ENCODE measurements at places on chromosomes 16 and 17.
A peak's percentile ranks its signal among the peaks of the same experiment; 100 is the strongest.

DNA sequence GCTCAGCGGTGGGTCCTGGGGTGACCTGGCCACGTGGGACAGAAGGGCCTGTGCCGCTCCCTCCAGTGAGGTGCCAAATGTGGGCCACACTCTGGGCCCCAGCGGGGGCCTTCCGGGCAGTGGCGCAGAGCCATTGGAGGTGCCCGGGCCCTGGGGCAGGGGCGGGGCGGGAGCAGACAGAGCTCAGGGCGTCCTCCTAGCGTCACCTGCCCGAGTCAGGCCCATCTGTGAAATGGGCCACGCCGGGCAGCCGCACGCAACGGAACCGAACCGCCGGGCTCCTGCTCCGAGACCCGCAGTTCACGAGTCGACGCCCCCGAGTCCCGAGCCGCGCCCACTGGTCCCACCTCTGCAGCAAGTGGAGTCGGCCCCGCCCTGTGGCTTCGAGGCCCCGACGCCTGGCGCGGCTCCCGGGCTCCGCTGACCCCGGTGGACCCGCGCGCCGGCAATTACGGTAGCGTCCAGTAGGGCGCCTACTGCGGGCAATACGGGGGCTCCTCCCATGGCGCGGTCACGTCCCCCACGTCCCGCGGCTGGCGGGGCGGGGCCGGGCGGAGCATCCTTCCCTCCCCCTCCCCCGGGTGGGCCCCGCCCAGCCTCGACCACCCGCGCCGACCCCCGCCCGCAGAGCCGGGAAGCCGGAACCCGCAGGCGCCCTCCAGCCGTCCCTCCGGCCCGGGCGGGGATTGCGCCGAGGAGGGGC is 1.9 kb downstream of the SLC16A3 start:
- no peak for DNase-seq

GRCh38 chr17:59810894-59811153 is 81.9 kb downstream of the TUBD1 start:
- DNase-seq, result no peak

- no peak for DNase-seq
These were observed 921.4 kb upstream of the EEF2KMT start for GRCh38 chr16:6018848-6019489.

- DNase-seq, result no peak
These were observed 9.8 kb upstream of the JUP start for GRCh38 chr17:41796121-41796895.

DNA sequence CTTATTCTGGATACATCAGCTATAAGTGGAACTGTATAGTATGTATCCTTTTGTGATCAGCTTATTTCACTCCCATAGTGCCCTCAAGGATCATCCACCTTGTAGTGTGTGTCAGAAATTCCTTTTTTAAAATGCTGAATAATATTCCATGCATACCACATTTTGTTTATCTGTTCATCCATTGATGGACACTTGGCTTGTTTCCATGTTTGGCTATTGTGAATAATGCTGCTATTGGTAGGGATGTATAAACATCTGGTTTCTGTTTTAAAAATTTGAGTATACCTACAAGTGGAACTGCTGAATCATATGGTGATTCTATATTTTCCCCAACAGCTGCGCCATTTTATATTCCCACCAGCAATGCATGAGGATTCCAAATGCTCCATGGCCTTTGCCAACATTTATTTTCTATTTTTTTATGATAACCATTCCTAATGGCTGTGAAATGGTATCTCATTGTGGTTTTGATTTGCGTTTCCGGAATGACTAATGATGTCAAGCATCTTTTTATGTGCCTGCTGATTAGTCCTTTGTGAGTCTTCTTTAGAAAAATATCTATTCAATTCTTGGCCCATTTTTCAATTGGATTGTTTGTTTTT is 11.6 kb downstream of the RCVRN start:
- DNase-seq, result no peak

DNA sequence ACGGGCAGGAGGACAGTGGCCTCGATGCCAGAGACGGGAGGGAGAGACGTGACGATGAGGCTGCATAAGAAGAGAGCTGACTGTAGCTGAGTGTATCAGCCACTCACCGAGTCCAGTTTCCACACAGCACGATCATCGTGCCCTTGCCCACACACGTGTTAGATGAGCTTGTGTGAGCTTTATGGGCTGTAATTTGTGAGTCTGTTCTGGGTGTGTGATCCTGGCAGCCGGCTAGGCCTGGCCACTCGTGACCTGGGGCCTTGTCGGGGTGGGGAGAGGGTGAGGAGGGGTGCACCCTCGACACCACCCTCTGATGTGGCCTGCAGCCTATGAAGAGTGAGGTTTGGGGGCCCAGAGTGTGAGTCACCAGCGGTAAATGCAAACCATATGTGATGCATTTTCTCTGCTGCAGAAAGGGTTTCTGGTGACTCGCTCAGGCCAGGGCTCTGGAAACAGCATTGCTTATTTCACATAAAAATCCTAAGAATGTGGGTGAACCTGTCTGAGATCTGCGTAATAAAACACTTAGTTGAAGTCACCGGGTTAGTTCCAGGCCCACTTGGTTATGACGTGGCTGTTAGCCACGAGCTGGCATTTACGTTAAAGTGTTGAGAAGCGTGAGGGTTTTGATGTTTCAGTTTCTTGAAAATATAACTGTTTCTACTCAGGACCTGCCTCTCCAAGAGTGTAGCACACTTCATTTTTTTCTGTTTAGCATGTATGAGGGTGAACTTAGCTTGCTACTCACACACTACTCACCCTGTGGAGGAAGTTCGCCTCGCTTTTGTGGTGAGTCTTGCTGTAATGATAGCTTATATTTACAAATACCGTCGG is 4.2 kb downstream of the METRNL start:
- DNase-seq, result peak; percentile 99

GRCh38 chr17:82929676-82930042 is 89.8 kb upstream of the ZNF750 start:
- DNase-seq, result no peak

DNA sequence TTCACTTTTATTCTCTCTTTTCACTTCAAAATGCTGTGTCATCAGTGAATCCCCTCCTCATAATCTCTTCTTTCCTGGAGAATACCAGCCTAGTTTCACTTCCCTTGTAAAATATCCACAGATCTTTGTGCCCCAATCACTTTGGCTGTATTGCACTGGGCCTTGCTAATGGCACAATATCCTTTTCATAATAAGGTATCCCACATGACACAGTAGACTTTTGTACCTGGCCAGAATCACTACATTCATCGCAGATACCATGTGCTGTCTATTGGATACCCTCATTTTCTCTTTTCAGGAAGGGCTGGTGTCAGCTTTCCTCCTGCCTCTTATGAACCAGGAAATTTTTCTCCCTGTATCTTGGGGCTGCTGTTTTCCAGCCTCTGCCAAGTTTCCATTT is 25.7 kb upstream of the TOX3 start:
- DNase-seq, result no peak

GRCh38 chr17:17467720-17468119 is 9.1 kb upstream of the MED9 start:
- peak; percentile 35 for DNase-seq

DNA sequence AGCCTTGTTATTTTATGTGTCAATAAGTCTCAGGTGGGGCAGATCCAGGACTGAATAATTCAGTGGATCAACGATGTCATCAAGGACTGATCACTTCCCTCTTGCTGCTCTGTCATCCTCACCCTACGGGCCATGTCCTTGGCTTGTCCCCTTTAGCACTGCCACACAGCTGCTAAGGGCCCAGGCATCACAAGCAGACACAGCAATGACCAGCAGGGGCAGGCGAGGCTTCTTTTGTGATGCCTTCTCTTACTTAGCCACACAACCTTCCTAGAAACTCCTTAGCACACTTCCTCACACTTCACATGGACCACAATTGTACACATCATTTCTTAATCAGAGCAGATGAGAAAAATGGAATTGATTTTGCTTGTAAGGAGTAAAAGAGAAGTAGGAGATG is 356.3 kb upstream of the SOX9 start:
- peak; percentile 15 for DNase-seq

DNA sequence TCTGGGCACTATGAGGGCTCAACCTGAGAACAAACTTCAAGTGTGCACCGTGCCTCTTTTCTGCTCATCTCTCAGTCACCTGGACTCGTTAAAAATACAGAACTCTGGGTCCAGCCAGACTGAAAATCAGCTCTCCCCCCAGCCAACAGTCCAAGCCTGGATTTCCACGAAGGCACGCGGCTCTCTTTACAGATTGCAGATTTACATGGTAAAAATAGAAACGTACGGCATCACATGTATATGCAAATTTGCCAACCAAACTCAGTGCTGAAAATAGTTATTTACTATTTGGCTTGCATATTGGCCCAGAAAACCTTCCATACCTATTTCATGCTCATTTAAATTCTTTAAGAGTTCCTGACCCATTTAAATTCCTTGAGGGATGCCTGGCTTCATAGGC is 315.8 kb downstream of the MAF start:
- DNase-seq, result no peak

DNA sequence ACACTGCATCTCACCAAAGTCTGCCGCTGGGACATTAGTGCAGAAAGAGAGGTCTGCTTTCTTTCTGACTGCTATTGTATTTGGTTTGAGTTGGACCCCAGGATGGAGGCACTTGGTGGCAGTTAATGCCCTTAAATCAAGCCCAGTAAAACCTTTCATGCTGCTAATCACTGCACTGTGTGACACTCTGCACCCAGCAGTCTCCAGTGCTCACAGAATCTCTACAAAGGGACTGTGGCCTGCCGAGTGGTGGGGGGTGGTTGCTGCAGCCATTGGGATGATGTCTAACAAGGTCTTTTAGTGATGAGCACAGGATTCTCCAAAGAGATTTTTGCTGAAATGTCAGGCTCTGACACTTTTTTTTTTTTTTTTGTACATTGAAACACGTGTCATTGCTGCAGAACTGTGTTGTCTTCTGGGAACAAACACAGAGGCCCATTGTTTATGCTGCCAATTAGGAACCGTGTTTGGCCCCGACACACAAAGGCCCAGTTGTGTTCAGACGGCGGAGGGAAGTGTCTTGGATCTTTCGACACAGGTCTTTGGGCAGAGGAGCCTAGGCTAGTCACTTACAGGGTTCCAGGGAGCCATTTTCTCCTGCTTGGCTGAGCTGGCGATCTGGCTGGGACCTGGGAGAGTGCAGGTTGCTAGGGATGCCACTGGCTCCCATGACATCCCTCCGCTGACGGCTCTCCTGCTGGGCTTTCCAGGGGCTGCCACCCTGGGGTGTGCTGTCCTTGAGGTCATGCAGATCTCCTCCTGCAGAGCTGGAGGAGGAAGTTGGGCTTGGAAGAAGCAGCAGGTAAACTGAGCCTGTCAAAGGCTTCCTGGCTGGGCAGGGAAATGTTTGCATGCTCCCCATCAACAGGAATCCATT is 16.2 kb upstream of the TNRC6C start:
- DNase-seq, result no peak

DNA sequence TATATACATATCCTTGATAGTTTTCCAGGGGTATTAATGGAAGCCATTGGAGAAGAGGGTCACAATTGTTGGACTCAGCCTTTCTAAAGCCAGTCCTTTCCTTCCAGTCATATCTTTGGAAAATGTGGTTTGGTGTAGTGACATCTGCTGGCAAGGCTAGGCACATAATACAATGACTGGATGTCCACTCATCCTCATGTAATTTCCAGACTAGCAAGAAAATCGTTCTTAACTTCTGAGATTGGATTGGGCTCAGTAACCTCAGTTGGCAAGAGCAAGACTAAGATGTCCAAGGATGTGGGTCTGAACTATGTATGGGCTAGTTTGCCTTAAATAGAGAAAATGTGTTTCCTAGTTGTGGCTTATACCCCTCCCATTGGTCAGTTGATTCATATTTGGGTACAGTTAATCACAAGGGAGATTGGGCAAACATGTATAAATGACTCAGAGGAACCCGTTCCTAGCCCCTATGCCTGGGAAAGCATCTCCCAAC is 8.7 kb upstream of the KAT7 start:
- DNase-seq, result peak; percentile 38

GRCh38 chr16:22413819-22414218 is 39.4 kb upstream of the CDR2 start:
- DNase-seq, result no peak

DNA sequence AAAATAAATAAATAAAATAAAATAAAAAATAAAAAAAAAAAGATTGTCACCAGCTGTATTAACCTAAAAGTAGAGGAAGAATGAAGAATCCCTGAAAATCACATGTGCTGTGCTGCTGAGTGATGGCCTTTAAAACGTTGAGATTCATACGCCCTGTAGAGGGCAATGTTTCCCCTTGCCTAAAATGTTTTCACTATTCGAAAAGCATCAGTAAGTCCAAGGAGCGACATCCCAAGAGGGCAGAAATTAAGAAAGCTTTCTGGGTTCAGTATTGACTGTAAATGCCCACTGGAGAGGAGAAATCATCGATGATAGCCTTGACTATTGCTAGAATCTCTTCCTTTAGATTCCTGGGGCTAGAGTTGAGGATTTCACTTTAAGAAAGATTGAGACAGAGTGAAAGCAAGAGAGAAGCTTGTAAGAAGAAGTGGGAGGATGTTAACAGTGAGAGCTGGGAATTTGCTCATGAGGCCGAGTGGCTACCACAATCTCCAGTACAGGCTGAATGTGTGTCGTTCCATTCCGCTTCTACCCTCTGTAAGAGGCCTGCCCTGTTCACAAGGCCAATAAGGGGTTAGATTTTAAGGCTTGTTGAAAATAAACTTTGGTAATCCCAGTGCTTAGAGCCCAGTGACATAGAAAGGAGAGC is 170.8 kb upstream of the FAM20A start:
- peak; percentile 45 for DNase-seq

GRCh38 chr16:68972013-68972412 is 128.7 kb downstream of the TANGO6 start:
- DNase-seq, result no peak

DNA sequence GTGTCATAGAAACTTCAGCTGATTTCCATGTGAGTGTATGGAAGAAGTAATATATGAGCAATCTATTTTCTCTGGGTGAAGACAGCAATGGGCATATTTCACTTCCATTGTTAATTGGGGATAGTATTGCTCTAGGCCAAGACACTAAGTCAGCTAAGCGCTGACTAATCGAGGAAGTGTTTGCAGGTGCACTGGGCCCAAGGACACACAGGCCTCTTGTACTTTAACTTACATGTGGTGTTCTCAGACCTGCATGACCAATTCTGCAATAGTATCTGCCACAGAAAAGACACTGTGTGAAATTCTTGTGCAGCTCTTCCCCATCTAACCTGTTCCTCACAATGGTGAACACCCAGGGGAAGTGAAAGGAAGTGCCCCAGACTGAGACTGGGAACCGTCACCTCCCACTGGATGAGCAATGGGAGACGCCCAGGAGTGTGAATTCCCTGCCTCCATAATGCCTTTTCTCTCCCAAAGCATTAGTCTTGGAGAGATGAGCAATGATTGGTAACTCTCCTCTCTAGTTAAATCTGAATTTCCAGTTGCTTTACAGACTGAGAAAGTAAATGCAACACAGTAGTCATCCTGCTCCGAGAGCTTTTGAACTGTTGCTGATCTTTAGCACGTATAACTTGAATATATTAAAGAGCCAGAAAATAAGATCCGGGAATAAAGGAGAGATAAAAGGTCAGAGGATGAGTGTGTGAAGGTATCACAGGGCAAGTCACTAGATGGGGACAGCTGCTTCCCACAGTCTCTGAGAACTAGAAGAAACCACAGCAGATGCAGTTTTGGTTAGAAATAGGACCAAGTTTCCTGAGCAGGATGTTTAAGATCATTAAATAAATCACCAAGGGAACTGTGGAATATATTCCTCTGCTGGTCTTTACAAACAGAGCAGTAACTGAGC is 82.6 kb downstream of the CDK5R1 start:
- DNase-seq, result peak; percentile 12
